ENCODE measurements at places on chromosomes 6 and 20. TPM values are rescaled to one million over a fixed set of nuclear protein-coding genes. Genes with fewer than 3 reads are reported as not detected.

The NDRG3 gene
- polyA plus RNA-seq = 34.9 TPM

The CD93 gene
- 38.1 TPM for polyA plus RNA-seq

The CTAGE9 gene
- 0.18 TPM for polyA plus RNA-seq

The CLDN20 gene
- polyA plus RNA-seq = 1.4 TPM

The SLC23A2 gene
- 26.1 TPM for polyA plus RNA-seq

The MRPL18 gene
- polyA plus RNA-seq = 63.0 TPM

The MRPL14 gene
- polyA plus RNA-seq = 54.9 TPM

The HSPA1L gene
- polyA plus RNA-seq = 4.0 TPM

The IDH3B gene
- 127 TPM for polyA plus RNA-seq

- no peak for DNase-seq
Measured at GRCh38 chr6:137571854-137572253, 77.7 kb upstream of the OLIG3 start.

DNA sequence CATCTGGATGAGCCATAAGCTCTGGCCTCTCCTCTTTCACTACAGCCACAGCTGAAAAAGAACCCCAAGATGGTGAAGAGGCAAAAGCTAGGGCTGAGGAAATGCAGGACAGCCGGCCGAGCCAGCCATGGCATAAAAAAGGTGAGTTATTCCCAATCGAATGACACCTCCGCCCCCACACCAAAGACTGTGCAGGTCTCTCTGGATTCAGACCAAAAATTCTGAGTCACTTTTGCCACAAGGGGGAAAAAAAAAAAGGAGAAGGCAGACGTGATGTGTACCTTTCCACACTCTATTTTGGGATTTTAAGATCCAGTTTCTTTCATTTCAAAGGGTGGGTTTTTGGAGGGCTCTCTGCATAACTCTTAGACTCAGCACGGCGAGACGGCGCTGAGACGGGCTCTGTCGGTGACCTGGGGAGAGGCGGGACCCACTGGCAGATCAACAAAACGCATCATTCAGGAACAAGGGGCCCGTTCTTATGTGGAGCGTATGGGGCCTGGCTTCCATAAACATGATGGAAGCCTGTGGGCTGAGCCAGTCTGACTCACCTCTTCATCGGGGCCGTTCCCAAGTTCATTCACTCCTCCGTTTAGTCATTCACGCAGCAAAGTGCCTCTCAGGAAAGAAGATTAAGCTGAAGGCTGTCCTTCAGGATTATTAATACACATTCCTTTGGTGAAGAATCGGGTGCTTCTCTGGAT lies 54.8 kb downstream of the NFATC2 start:
- DNase-seq = no peak

DNA sequence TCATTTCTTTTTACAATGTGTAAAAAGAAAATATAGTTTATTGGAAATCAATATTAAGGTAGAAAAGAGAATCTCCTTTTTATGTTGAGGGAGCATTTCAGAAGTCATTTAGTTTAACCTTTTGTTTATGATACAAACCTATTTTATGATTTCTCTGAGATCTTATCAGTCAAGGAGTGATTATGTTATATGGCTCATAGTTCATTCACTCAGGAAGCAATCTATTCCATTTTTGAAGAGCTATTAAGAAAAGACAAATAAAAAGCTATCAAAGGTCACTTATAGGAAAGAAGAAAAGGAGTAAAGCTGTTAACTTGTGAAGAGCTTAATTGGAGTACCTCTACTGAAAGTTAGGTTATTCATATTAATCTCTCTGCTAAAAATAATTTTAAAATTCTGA lies 526.6 kb upstream of the JAG1 start:
- DNase-seq = no peak

DNA sequence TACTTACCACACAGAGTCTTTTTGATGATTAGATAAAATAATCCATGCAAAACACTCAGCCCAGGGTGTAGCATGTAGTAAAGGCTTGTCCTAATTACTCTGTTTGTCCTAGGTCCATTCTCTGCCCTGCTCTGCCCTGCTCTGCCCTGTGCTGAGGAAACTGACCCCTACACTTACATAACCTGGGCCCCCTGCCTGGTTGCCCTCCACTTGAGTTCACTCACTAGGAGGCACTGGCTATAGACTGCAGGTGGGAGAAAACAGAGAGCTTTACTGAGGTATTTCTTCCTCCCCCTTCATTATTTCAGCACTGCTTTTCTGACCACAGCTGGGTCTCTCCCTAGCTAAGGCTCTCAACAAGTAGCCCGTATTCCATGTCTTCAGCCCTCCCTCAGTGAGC lies 70.9 kb upstream of the TBX18 start:
- no peak for DNase-seq

DNA sequence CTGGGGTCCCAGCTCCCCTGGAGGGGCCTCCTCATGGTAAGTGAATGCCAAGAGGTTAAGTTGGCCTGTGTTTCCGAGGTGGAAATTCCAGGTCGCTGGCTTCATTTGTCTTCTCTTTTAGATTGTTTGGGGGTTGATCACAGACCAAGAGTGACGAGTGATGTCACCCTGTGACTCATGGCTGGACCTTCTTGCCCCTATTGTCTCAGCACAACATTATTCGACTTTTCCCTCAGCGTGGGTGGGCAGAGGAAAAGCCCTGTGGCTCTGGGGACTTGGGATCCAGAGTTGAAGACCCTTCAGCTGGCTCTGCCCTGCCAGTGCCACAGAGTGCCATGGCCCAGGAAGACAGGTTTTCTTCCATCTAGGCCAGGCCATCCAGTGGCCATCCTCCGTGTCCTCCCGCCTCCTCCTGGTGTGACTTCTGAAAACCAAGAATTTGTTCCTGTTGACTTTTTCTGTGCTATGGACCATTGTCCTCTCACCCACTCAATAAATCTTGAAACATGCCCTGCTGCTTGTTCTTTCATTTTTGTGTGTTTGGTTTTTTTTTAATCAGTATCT lies 15.4 kb upstream of the SNHG17 start:
- no peak for DNase-seq

- DNase-seq = no peak
Measured at GRCh38 chr6:75505424-75505823, 11.8 kb upstream of the FILIP1 start.

GRCh38 chr6:43982084-43982625 lies 145.1 kb downstream of the MRPL14 start:
- DNase-seq = no peak

- DNase-seq = no peak
Measured at GRCh38 chr6:686497-686896, 6.4 kb downstream of the EXOC2 start.

GRCh38 chr6:92521553-92521952 lies 897.8 kb downstream of the EPHA7 start:
- DNase-seq = no peak

DNA sequence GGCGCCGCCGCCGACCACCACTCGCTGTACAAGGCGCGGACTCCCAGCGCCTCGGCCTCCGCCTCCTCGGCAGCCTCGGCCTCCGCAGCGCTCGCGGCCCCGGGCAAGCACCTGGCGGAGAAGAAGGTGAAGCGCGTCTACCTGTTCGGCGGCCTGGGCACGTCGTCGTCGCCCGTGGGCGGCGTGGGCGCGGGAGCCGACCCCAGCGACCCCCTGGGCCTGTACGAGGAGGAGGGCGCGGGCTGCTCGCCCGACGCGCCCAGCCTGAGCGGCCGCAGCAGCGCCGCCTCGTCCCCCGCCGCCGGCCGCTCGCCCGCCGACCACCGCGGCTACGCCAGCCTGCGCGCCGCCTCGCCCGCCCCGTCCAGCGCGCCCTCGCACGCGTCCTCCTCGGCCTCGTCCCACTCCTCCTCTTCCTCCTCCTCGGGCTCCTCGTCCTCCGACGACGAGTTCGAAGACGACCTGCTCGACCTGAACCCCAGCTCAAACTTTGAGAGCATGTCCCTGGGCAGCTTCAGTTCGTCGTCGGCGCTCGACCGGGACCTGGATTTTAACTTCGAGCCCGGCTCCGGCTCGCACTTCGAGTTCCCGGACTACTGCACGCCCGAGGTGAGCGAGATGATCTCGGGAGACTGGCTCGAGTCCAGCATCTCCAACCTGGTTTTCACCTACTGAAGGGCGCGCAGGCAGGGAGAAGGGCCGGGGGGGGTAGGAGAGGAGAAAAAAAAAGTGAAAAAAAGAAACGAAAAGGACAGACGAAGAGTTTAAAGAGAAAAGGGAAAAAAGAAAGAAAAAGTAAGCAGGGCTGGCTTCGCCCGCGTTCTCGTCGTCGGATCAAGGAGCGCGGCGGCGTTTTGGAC lies 2.0 kb downstream of the SOX4 start:
- DNase-seq = no peak

DNA sequence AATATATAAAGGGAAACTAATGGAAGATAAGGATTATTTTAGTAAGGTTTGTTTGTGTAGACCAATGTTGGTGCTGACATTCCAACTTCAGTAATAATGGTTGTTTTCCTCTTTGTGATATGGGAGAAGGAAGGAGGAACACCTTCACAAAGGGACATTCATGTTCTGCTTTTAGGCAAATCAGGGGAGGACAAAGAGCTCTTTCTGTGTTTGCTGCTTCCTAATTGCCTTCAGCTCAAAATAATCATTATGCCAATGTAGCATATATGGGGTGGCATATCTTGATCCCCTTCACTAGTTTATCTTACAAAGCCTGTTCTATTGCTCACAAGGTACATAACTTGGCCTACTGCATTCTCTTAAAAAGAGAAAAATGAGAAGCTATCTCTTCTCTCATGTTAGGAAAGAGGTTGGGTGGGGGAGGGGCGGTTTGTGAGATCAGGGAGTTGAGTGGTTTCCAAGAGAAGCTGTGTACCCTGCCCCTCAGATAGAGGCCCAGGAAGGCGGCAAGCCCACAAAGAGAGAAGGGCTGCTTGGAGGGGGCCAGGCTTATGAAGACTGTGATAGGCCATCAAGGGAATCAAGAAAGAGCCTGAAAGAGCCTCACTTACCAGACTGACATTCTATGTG lies 4.7 kb upstream of the ADGRG6 start:
- no peak for DNase-seq

- DNase-seq = no peak
Measured at GRCh38 chr6:39961178-39961577, 26.9 kb upstream of the MOCS1 start.

- DNase-seq = no peak
Measured at GRCh38 chr6:68010936-68011335, 624.1 kb upstream of the ADGRB3 start.

- DNase-seq = no peak
Measured at GRCh38 chr6:97989451-97989850, 706.4 kb upstream of the MMS22L start.

DNA sequence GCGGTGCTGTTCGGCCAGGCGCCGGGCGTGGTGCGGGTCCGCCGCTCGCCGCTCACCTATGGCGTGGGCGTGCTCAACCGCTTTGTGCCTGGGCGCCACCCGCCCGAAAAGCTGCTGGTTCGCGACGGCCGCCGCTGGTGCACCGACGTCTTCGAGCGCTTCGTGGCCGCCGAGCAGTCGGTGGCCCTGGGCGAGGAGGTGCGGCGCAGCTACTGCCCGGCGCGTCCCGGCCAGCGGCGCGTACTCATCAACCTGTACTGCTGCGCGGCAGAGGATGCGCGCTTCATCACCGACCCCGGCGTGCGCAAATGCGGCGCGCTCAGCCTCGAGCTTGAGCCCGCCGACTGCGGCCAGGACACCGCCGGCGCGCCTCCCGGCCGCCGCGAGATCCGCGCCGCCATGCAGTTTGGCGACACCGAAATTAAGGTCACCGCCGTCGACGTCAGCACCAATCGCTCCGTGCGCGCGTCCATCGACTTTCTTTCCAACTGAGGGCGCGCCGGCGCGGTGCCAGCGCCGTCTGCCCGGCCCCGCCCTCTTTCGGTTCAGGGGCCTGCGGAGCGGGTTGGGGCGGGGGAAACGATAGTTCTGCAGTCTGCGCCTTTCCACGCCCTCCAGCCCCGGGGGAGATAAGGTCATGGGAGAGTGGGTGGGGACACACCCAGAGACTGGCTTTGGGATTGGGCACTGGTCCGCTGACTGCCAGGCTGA lies 15.7 kb downstream of the ADISSP start:
- DNase-seq = no peak

GRCh38 chr20:40109136-40109535 lies 579.9 kb downstream of the MAFB start:
- DNase-seq = no peak

DNA sequence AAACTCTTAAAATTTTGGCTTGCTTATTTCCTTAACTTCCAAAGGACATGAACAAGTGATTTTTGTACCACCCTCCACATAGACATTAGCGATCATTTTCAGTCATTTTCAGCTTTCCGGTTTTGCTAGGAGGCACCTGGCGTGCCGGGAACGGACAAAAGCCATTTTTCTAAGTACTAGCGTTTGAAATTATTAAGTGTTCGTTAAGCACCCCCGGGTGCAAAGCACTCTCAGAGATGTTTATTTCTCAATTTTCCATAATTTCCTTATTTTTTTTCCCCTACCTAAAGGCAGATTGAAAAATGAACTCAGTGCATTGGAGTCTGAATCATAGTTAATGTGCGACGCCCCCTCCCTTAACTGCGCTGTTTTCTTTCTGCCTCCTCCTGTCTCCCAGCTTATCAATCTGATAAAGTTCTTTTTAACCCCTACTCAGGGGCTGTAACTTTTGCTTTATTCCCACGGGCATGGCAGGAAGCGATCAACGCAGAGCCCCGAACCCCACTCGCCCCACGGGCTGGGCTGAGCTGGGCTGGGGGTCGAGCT lies 58.2 kb downstream of the ZNF831 start:
- DNase-seq = no peak

DNA sequence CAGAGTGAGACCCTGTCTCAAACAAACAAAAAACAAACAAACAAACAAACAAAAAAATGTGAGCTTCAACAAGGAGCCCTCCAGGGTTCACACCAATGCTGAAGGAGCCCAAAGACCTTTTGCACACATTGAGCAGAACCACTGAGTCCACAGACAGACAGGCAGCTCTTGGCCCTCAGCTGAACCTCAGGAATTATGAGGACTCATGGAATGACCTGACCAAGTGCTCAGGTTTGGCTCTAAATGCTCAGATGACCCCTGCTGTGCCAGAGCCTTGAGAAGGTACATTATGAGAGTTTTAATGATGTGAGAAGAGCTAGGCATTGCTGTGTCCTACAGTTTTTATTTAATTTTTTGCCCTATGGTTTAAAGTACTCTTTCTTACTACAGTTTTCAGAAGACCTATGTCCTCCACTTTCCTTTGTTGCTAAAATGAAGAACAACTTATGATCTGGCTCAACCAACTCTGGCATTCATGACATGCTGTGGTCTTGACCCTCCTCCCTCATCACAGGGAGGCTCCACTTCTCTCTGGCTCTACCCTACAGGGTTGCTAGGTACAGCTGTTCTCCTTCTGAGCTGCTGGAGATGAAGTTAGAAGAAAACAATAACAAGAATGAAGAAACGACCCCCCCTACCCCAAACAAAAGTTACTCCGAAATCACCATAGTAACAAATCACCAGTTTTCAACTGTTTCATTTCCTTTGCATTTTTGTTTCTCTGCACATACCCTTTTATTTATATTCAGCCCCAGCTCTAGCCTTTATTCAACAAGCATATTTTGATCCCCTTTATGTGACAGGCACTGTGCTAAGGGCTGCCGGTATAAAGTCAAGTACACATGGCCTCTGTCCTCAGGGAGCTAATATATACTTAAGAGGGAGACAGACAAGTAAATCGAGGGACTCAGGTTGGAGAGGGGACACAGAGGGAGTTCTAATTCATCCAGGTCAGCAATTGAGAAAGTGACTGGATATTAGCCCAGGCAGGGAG lies 128.7 kb upstream of the TRAF3IP2 start:
- DNase-seq = no peak

Measured in renal cortex interstitium (tissue), 15 donors.